ENCODE measurements at places on chromosomes 1 and 21.

GRCh38 chr1:210901981-210902770 lies 231.8 kb downstream of the KCNH1 start:
- no peak for DNase-seq

DNA sequence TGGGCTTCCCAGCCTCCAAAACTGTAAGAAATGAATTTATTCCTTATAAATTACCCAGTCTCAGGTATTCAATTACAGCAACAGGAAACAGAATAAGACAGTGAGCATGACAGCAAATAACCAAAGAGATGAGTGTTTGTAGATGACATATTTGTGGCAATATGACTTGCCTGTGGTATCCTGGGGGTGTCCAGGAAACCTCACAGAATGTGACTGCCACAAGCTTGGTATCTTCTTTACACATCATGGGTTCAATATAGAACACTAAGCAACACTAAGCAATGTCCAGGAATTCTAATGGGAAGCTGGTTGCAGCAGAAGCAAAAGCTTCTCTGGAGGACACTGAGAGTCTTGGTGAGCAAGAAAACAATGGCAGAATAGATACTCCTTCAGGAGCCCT lies 236.4 kb upstream of the BEND5 start:
- DNase-seq, result no peak

- no peak for DNase-seq
These were observed 11.0 kb downstream of the NUDC start for GRCh38 chr1:26932531-26932930.

GRCh38 chr1:201895913-201896807 lies 7.5 kb downstream of the SHISA4 start:
- peak; percentile 88 for DNase-seq

- DNase-seq, result no peak
These were observed 122.4 kb upstream of the UBE2U start for GRCh38 chr1:64080941-64081562.

DNA sequence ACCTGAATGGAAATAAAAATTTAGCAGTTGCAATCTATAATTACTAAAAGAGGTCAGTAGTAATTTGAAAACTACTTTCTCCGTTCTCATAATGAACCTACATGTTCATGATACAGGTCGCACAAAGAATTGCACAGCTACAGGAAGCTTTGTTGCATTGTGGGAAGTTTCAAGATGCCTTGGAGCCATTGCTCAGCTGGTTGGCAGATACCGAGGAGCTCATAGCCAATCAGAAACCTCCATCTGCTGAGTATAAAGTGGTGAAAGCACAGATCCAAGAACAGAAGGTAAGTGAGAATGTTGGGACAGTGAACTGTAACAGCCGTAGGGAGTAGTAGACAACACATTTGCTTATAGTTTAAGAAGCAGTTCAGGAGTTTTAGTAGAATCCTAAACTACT lies 68.8 kb upstream of the BMP8A start:
- no peak for DNase-seq

- peak; percentile 86 for DNase-seq
These were observed 15.5 kb upstream of the GSTM4 start for GRCh38 chr1:109640285-109640865.

GRCh38 chr1:33339413-33339812 lies 18.5 kb upstream of the A3GALT2 start:
- DNase-seq, result no peak

GRCh38 chr1:165858364-165858823 lies 31.0 kb downstream of the UCK2 start:
- DNase-seq, result no peak

DNA sequence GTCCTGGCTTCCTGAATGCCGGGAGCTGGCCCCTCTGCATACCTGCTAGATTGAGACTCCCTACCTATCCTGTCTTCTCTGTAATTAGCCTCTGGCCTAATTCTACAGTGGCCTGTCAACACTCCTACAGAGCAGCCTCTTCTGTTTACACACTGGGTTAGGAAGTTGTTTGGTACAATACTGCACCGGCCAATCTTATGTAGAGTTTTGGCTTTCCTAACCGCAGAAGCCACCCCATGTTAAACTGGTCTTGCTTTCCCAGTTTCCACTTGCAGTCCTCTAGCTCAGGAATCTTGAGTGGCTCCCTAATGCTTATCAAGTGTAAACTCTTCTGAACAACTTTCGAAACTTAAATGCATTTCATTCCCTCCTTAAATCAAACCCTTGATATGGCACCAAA lies 42.8 kb downstream of the DPH5 start:
- DNase-seq, result no peak

- DNase-seq, result no peak
These were observed 2.3 kb downstream of the EPS8L3 start for GRCh38 chr1:109761227-109762038.

GRCh38 chr1:206507284-206508129 lies at the start of gene RASSF5:
Gene RASSF5, plus strand, starts transcription at chr1:206507531. Its CDS starts 72 bp downstream, at chr1:206507603.
- DNase-seq, result no peak

- DNase-seq, result no peak
These were observed 36.1 kb upstream of the TTC22 start for GRCh38 chr1:54837002-54837853.

GRCh38 chr1:62765981-62766380 lies 18.0 kb upstream of the ATG4C start:
- no peak for DNase-seq

GRCh38 chr1:233006541-233006973 lies 56.1 kb downstream of the NTPCR start:
- no peak for DNase-seq

- DNase-seq, result no peak
These were observed 102.1 kb downstream of the S1PR1 start for GRCh38 chr1:101338714-101339430.

GRCh38 chr1:63129855-63130254 lies 192.5 kb upstream of the FOXD3 start:
- no peak for DNase-seq

DNA sequence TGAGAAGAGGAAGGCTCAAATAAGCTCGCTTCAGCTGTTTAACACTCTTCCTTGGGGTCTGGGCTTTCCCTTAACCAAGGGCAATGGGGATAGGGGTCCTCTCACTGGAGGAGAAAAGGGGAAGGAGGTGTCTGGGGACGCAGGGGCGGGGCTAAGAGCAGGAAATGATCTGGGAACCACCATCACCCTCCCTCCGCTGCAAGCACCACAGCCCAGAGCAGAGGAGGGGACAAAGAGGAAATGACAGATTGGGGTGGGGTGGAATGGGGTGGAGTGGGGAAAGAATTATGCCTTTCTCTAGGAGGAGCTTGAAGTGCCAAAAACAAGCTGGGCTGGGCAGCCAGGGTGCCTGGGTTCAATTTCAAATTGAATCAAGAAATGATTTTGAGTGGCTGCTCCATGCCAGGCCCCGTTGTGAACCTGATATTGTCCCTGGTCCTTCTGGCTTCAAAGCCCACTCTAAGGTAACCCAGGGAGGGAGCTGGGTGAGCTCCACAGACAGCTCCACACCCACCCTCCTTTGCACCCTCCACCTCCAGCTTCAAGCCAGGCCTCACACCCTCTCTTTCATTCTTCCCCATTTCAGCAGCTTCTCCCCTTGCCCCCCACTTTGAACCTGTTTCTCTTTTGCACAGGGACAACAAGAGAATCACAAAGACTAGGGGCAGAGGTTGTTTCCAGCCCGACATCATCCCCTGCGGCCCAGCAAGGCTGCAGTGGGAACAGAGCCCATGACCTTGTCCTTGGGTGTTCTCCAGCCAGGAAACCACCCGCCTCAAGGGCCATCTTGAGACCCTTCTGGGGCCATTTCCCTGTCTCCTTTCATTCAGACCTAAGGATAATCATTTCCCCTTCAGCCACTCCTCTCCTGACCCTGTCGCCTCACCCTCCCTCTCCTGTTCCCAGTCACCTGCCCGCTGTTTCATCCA lies 1.1 kb downstream of the ARHGAP30 start:
- DNase-seq, result no peak

DNA sequence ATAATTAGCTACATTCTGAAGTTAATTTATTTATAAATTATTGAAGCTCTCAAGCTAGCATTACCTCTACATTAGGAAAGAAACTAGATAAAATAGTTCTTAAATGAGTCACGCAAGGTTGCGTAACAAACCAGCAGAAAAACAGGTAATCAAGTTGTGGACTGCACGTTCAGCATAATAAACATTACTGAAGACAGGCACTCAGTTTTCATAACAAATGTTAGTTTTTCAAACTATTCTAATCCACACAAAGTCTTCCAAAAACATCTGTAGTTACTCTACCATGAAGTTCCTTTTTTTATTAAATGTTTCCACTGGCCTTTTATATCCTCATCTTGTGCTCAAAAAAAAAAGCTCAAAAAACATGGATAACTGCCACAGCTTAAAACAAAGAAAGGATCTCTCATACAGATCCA lies 1.3 kb downstream of the TOR1AIP2 start:
- peak; percentile 76 for DNase-seq

GRCh38 chr1:227082999-227083746 lies 143.1 kb downstream of the COQ8A start:
- no peak for DNase-seq

- no peak for DNase-seq
These were observed 19.7 kb upstream of the CHI3L1 start for GRCh38 chr1:203206129-203206687.

GRCh38 chr21:34029743-34030528 lies 43.4 kb upstream of the MRPS6 start:
- no peak for DNase-seq

DNA sequence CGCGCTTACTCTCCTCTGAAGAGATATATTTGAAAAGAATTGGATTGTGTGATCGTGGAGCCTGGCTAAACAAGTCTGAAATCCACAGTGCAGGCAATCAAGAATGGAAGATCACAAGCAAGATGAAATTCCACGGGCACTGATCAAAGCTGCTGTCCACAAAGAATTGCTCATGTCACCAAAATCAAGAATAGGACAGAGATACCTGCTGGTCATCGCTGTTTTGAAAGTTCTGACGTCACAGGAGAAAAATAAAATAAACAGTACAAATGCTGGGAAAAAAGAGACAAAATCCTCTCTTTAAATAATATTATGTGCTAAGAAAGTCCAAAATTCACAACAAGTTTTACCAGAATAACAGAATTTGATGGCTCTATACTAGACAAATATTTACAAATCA lies 12.0 kb upstream of the DESI2 start:
- no peak for DNase-seq

GRCh38 chr1:234127026-234127671 lies 222.7 kb downstream of the SLC35F3 start:
- DNase-seq, result no peak

- peak; percentile 9 for DNase-seq
These were observed 84.1 kb upstream of the C21orf91 start for GRCh38 chr21:17903029-17903806.

DNA sequence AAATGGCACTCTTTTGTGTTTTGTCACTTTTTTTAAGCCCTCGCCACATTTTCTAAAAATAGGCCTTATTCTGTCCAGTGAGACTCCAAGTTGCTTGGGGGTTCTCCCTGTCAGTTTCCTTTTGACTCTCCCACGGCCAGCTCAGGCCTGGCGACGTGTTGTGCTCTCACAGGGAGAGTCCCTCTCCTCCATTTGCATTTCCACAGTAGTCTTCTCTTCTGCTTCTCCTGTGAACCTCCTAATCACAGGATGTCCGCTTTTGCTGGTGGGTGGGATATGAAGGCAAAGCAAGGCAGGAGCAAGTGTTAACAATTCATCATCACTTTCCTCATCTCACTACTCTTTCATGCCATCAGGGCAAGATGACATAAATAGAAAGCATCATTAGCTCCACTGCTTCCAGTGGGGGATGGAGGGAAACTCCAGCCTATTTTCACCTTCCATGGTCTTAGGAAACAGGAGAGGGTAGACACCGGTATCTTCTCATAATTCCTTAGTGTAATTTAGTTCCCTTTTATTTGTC lies 99.8 kb downstream of the INTS7 start:
- no peak for DNase-seq

DNA sequence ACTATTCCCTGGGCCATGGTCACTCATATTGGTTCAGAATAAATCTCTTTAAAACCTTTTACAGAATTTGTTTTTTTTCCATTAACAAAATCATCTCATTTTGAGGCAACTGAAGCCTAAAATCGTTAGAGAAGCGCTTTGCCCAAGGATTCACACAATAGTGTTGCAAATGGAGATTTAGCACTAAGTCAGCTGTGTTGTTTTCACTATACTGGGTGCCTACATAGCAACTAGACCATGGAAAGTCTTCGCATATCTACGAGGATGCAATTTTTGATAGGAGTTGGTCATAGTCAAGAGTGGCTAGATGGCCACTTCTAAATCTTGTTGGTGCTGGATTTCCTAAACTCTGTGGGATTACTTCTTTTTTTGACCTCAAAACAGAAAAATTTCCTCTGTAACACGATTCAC lies 530 bp upstream of the TIPRL start:
- no peak for DNase-seq

DNA sequence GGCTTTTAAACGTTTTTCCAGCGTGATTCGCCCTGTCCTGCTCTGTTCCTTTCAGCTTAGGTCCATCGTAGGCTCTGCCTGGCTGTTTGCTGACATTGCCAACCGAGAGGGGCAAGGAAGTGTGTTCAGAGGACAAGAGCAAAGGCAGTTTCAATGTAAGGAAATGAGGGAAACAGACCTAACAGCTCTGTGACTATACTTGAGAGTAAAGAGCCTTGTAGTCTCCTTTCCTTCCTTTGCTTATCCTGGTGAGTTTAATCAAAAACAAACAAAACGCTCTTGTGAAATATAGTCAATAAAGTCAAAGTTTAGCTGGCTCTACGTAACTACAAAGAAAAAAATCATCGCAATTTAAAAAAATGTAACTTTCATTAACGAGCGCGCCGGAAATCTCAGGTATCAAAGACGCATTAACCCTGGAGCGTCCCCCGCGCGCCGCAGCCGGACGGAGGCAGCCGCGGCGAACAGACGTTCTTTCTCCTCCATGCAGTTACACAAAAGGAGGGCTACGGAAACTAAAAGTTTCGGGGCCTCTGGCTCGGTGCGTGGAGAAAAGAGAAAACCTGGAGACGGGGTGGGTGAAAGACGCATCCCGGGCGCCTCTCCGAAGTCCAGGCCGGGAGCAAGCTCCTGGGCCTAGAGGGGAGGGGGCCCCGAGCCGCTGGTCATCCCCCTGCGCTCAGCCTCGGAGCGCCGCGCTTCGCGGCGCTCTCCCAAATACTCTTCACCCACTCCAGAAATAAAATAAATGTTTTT lies 617 bp upstream of the ADGRL2 start:
- no peak for DNase-seq

- no peak for DNase-seq
These were observed 40.8 kb upstream of the TP53BP2 start for GRCh38 chr1:223886516-223886921.

DNA sequence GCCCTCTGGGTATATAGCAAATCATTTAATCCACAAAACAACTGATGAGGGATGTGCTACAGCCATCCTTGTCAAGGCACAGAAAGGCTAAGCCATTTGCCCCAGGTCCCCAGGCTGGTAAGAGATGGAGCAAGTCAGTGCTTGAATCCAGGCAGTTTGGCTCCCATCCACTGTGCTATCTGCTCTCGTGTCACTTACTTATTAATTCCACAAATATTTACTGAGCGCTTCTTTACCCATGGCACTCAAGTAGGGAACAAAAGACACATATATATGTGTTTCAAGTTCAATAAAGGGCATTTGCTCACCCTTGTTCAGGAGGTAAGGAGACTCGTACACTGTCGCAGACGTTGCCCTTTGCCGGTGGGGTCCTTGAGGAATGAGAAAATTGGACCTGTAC lies 38.6 kb upstream of the MPZL1 start:
- no peak for DNase-seq
